ENCODE measurements at places on chromosomes 3 and 15.

DNA sequence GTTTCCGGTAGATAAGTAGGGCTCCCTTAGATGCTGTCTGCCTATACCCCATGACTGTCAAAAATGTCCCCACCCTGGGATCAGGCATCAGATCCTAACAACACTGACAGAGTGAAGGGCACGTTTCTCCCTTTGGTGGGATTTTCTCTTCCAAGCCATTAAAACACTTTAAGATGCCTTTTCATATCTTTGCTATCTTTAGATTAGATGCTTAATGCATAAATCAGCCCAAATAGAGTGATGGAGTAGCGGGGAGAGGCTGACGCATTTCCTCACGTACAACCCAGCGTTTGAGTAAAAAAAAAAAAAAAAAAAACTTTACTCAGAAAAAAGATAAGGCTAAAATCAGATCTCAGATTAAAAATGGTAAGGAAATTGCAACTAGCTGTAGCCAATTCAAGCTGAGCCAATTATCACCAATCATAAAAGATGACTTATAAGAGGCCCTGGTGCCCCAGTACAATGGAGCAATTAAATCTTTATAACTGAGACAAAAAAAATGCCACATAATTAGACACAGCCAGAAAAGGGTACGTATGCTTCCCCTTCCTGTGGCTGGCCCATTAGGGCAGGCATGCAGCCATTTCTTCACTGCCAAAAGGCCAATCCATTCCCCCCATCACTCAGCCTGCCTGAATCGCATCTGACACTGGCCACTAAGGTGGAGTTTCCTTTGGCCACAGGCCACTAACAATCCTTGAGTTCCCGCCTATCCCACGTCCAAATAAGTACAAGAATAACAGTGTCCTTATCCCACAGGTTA lies 45.0 kb downstream of the RFTN1 start:
- no peak for DNase-seq

GRCh38 chr3:62332017-62332416 lies 41.3 kb downstream of the FEZF2 start:
- no peak for DNase-seq

GRCh38 chr3:113272385-113272779 lies 61.0 kb downstream of the BOC start:
- DNase-seq, result no peak

GRCh38 chr15:22253676-22254408 lies 173.5 kb downstream of the OR4M2 start:
- no peak for DNase-seq

- DNase-seq, result no peak
These were observed 26.0 kb downstream of the CCDC33 start for GRCh38 chr15:74262151-74262550.

- DNase-seq, result no peak
These were observed 36.7 kb downstream of the FLNB start for GRCh38 chr3:58044691-58045483.

DNA sequence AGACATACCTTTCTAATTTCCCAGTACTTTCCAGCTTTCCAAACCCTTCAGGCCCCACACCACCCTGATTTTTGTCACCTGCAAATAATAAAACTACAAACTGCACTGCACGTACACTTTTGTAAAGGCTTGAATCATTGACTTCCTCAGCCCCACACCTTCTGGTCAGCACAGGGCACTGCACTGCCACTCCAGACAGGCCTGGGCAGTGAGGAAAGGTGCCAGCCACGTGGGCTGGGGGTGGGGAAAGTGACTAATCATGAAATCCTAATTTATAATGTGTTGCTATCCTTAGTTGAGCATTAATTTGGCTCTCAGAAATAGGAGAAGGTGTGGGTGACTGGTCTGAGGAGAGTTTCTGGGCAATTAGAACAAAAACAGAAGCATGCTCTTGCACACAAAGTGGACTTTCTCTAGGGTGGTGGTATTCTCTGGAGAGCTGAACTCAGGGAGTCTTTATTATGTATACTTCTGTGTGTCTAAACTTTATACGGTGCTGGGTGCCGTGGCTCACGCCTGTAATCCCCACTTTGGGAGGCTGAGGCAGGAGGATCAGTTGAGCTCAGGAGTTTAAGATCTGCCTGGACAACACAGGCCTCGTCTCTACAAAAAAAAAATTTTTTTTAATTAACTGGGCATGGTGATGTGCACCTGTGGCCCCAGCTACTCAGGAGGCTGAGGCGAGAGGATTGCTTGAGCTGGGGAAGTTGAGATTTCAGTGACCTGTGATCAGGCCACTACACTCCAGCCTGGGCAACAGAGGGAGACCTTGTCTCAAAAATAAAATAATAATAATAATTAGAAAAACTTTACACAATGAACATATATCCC lies 58.2 kb upstream of the FLNB start:
- DNase-seq, result no peak

- DNase-seq, result no peak
These were observed 345.4 kb upstream of the SEMA6D start for GRCh38 chr15:47371939-47372338.

DNA sequence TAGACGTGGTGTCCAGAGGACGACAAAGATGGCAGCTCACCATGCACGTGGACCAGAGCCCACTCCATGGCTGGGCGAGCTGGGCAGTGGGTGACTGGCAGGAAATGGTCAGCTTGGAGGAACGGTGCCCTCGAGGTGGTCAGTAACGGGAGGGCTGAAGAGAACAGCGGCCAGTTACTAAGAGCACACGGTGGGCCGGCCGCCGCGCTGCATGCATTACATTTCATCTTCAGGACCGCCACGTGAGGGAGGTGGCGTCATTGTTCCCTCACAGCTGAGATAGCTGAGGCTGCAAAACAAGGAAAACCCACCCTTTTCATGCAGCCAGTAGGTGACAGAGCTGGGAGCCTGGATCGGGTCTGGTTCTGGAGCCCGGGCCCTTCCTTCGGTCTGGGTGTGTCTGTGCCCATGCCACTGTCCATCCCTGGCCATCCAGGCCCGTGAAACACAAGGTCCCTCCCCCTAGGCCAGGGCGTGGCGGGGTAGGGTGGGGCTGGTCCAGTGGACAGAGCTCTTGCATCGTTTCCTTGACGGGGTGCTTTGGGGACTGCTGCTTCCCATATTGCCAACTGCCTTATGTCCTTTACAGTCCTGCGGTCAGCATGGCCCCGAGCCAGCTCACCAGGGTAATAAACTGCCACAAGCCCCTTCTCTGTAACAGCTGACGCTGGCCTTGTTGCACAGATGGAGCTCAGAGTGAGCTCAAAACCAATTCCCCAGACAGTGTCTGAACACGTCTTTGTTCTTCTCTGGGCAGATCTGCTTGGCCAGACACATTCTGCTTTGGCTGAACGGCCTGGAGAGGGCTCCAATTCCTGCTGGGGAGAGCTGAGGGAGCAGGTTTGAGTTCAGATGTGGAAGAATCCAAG lies 51.8 kb downstream of the RGMA start:
- peak; percentile 70 for DNase-seq

DNA sequence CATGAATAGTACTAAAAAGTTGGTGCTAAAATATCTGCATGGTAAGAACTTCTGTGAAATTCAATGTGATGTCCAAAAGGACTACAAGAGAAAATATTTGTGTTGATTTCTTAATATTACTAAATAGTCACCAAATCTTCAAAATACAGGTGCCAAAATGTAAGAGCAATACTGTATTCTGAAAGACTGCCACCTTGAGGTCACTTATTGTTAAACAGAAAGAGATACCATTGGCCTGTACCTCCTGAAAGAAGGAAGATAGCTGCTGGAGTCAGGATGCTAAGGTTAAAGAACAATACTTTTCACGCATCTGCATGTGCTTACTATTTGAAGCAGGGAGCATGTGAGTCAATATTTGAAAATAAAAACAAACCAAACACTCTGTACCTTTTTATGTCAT lies 72.0 kb upstream of the LSAMP start:
- no peak for DNase-seq

DNA sequence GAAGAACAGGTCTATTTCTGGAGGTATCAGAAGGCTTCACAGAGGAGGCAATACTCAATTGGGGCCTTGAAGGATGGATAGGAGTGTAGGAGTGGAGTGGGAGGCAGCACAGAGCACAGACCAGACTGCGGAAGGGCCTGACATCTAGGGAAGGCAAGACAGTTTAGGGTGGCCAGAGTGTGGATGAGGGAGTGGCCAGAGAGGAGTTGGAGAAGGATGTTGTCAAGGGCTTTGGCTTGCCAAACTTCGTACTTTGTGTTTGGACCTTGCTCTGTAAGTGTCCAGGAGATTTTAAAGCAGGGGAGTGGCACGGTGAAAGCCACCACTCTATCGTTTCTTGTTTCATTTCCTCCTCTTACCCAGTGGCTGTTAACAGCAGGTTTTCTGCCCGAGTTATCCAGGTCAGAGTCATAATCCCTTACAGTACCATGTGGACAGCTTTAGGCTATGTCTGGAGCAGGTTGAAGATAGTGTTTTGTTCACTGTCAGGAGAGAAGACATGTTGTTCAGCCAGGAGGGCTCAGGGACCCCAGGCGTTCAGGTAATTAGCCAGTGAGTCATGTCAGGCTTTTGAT lies 12.3 kb downstream of the SMAD3 start:
- DNase-seq, result no peak

GRCh38 chr3:62911526-62911925 lies 36.3 kb upstream of the CADPS start:
- no peak for DNase-seq

DNA sequence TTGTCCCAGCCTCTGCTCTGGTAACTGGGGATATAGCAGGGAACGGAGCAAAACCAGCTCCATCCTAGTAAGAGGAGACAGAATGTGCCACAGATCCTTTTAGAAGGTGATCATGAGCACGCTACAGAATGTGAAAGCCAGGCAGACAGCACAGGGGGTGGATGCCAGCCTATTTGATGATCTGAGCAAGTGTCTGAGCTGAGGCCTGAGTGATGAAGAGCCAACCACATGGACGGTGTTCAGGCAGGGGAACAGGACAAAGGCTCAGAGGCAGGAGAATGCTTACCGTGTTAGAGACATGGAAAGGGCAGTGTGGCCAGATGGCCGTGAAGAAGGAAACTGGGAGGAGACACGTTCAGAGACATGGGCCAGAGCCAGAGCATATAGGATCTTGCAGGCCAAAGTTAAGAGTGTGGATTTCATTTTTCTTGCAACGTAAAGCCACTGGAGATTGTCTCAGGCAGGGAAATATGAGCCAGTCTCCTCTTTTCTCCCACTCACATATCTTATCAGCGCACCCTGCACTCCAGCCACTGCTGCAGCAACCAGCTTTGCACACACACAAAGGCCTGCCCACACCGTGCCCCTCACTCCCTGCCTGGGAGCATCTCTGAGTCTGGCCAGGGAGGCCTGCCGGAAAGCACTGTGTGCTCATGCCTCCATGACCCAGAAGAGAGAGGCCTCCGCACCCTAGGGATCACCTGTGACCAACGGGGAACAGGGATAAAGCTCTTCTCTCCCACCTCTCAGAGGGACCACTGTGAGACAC lies 20.1 kb downstream of the RAB43 start:
- DNase-seq, result no peak

Measured in NCI-H2171 (cell line).